ENCODE measurements at places on chromosomes 3 and 15.
A peak's percentile ranks its signal among the peaks of the same experiment; 100 is the strongest.

GRCh38 chr15:77504306-77504705 lies 83.6 kb downstream of the HMG20A start:
- DNase-seq: no peak

GRCh38 chr3:151895478-151896241 lies 22.2 kb downstream of the SUCNR1 start:
- DNase-seq: no peak

- DNase-seq: no peak
These were observed 46.3 kb upstream of the RBP1 start for GRCh38 chr3:139585820-139586219.

GRCh38 chr3:13145131-13145825 lies 72.0 kb upstream of the IQSEC1 start:
- DNase-seq: no peak

GRCh38 chr3:69890691-69891090 lies 108.8 kb upstream of the SAMMSON start:
- no peak for DNase-seq

DNA sequence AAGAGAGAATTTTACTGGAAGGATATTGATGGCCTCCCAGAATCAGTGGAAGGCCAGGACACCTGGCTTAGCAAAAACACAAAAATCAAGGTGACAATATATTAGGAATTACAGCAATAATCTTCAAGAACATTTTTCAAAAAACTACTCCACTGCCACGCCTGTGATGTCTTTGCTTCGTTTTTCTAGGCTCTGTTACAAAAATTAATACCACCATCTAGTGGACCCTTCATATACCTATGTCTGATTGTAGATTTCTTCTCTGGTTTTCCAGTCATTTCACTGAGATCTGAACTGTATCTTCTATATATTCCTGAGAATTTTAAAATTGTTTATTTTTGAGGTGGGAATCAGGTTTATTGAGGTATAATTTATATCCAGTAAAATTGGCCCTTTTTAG lies 5.6 kb upstream of the SLC33A1 start:
- DNase-seq: peak; percentile 19
